Naive B cell (primary cell): ENCODE measurements at places on chromosomes 12 and 14.

GRCh38 chr12:124440841-124441381, 126.5 kb downstream of the NCOR2 start:
- H3K27me3 ChIP-seq: no peaks in the 10 kb centered on the region
- H3K4me3 ChIP-seq: no peak overlapping the region
- DNase-seq: no peak
- peaks cover 16% of the 10 kb centered on the region for H3K36me3 ChIP-seq

- DNase-seq: peak; percentile 66
- peaks cover 27% of the 10 kb centered on the region for H3K4me1 ChIP-seq
- H3K27ac ChIP-seq: no peak overlapping the region
- H3K27me3 ChIP-seq: no peaks in the 10 kb centered on the region
- H3K36me3 ChIP-seq: no peaks in the 10 kb centered on the region
Observed at GRCh38 chr14:49861699-49862088, 9.1 kb upstream of the NEMF start.

- H3K4me1 ChIP-seq: no peaks in the 10 kb centered on the region
- DNase-seq: no peak
- H3K27ac ChIP-seq: no peak overlapping the region
- H3K27me3 ChIP-seq: peaks cover 4% of the 10 kb centered on the region
Observed at GRCh38 chr12:11943919-11944700, 126.6 kb upstream of the BCL2L14 start.

- no peak overlapping the region for H3K27ac ChIP-seq
- H3K4me1 ChIP-seq: no peaks in the 10 kb centered on the region
- no peak for DNase-seq
- H3K27me3 ChIP-seq: no peaks in the 10 kb centered on the region
- no peaks in the 10 kb centered on the region for H3K36me3 ChIP-seq
Observed at GRCh38 chr12:80894179-80894578, 43.6 kb downstream of the LIN7A start.

GRCh38 chr14:24911324-24912109, 138.4 kb downstream of the STXBP6 start:
- H3K36me3 ChIP-seq: no peaks in the 10 kb centered on the region
- no peak for DNase-seq
- no peak overlapping the region for H3K4me3 ChIP-seq
- no peak overlapping the region for H3K27ac ChIP-seq
- H3K27me3 ChIP-seq: peaks cover 33% of the 10 kb centered on the region
- H3K4me1 ChIP-seq: no peaks in the 10 kb centered on the region

GRCh38 chr12:19307451-19307850, 131.8 kb upstream of the AEBP2 start:
- no peaks in the 10 kb centered on the region for H3K36me3 ChIP-seq
- H3K27me3 ChIP-seq: no peaks in the 10 kb centered on the region
- H3K27ac ChIP-seq: no peak overlapping the region

- H3K4me3 ChIP-seq: no peak overlapping the region
- peak overlapping the region; percentile 4 for H3K27ac ChIP-seq
- H3K27me3 ChIP-seq: no peaks in the 10 kb centered on the region
- peaks cover 9% of the 10 kb centered on the region for H3K36me3 ChIP-seq
- H3K4me1 ChIP-seq: peaks cover 32% of the 10 kb centered on the region
Observed at GRCh38 chr12:47237751-47238211, 158.0 kb upstream of the AMIGO2 start.

- no peak overlapping the region for H3K4me3 ChIP-seq
- H3K36me3 ChIP-seq: peaks cover 10% of the 10 kb centered on the region
- DNase-seq: no peak
Observed at GRCh38 chr12:1936406-1937320, 18.2 kb upstream of the CACNA2D4 start.

GRCh38 chr12:69633061-69633460, 22.4 kb upstream of the LRRC10 start:
- H3K27ac ChIP-seq: no peak overlapping the region
- no peak overlapping the region for H3K4me3 ChIP-seq
- no peak for DNase-seq
- H3K36me3 ChIP-seq: no peaks in the 10 kb centered on the region
- H3K27me3 ChIP-seq: no peaks in the 10 kb centered on the region

- peaks cover 22% of the 10 kb centered on the region for H3K4me1 ChIP-seq
- no peak for DNase-seq
- no peaks in the 10 kb centered on the region for H3K36me3 ChIP-seq
- H3K27me3 ChIP-seq: no peaks in the 10 kb centered on the region
- no peak overlapping the region for H3K27ac ChIP-seq
Observed at GRCh38 chr14:61609884-61610283, 85.4 kb upstream of the HIF1A start.

- H3K27me3 ChIP-seq: no peaks in the 10 kb centered on the region
- H3K36me3 ChIP-seq: no peaks in the 10 kb centered on the region
- no peak overlapping the region for H3K4me3 ChIP-seq
- H3K4me1 ChIP-seq: no peaks in the 10 kb centered on the region
- DNase-seq: no peak
Observed at GRCh38 chr12:68580911-68581310, 29.8 kb upstream of the RAP1B start.

GRCh38 chr12:124131659-124132058, 158.6 kb downstream of the ZNF664 start:
- H3K36me3 ChIP-seq: no peaks in the 10 kb centered on the region
- H3K27ac ChIP-seq: no peak overlapping the region
- no peaks in the 10 kb centered on the region for H3K4me1 ChIP-seq
- H3K27me3 ChIP-seq: no peaks in the 10 kb centered on the region

DNA sequence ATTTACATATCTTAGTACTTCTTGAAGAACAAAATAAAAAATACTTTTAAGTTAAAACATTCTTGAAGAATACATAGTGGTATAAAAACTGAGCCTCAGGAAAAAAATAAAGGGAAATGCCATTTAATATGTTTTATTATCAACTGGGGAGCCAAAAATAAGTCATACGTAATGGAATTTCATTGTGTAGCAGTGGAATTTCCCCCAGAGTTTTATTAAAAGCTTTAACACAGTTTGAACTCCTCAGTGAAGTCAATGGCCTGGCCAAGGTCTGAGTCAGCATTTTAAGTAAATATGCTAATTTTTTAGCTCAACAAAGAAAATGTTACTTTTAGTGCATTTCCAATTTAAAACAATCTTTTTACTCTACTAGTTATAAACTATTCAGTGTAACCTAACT, 350.1 kb upstream of the ATP2B1 start:
- no peak overlapping the region for H3K27ac ChIP-seq
- no peak overlapping the region for H3K4me3 ChIP-seq
- H3K36me3 ChIP-seq: no peaks in the 10 kb centered on the region
- H3K27me3 ChIP-seq: no peaks in the 10 kb centered on the region
- H3K4me1 ChIP-seq: no peaks in the 10 kb centered on the region

DNA sequence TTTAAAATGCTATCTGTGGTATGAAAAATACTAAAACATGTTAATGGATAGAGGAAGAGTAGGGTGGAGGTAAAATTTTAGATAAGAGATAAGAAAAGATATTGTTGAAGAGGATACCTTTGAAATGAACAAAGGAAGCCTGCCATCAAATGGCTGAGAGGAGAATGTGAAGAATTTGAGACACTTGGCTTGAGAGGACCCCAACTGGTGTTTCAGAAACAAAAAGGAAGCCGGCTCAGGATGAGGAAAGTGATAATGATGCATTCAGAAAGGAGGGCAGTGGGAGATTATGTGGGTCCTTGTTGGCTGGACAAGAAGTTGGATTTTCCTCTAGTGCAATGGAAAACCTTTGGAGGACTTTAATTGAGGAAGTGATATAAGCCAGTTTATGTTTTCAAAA, 264.4 kb downstream of the DUSP6 start:
- H3K4me1 ChIP-seq: peaks cover 5% of the 10 kb centered on the region
- H3K27ac ChIP-seq: no peak overlapping the region
- H3K27me3 ChIP-seq: no peaks in the 10 kb centered on the region
- no peaks in the 10 kb centered on the region for H3K36me3 ChIP-seq
- DNase-seq: no peak

DNA sequence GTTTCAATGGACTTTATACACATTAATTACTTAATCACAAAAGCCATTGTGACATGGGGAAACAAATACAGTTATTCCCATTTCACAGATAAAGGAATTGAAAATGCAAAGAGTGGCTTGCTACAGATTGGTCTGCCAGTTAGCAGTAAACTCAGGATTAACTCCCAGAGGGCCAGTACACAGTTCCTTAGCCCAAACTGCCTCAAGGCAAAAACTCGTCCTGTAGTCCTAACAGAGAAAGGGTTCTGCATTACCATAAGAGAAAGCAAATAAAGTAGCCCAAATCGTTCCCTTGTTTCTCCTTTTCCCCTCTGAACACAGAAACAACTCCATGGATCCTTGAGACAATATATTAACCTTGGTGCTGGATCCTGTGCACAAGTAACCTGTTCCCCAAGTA, 274.4 kb downstream of the LRIG3 start:
- no peak overlapping the region for H3K4me3 ChIP-seq
- H3K27ac ChIP-seq: no peak overlapping the region
- no peak for DNase-seq
- no peaks in the 10 kb centered on the region for H3K4me1 ChIP-seq
- no peaks in the 10 kb centered on the region for H3K36me3 ChIP-seq

GRCh38 chr12:47811581-47812484, 7.9 kb downstream of the HDAC7 start:
- H3K27me3 ChIP-seq: no peaks in the 10 kb centered on the region
- DNase-seq: peak; percentile 42
- peak overlapping the region; percentile 99 for H3K27ac ChIP-seq
- no peaks in the 10 kb centered on the region for H3K36me3 ChIP-seq

- H3K27ac ChIP-seq: no peak overlapping the region
- H3K36me3 ChIP-seq: no peaks in the 10 kb centered on the region
- no peaks in the 10 kb centered on the region for H3K27me3 ChIP-seq
- H3K4me3 ChIP-seq: peak overlapping the region; percentile 94
Observed at GRCh38 chr14:104794099-104794498, 1.4 kb downstream of the AKT1 start.

- no peaks in the 10 kb centered on the region for H3K36me3 ChIP-seq
- peaks cover 2% of the 10 kb centered on the region for H3K4me1 ChIP-seq
- no peak for DNase-seq
Observed at GRCh38 chr14:73264080-73264884, 27.0 kb downstream of the PAPLN start.

DNA sequence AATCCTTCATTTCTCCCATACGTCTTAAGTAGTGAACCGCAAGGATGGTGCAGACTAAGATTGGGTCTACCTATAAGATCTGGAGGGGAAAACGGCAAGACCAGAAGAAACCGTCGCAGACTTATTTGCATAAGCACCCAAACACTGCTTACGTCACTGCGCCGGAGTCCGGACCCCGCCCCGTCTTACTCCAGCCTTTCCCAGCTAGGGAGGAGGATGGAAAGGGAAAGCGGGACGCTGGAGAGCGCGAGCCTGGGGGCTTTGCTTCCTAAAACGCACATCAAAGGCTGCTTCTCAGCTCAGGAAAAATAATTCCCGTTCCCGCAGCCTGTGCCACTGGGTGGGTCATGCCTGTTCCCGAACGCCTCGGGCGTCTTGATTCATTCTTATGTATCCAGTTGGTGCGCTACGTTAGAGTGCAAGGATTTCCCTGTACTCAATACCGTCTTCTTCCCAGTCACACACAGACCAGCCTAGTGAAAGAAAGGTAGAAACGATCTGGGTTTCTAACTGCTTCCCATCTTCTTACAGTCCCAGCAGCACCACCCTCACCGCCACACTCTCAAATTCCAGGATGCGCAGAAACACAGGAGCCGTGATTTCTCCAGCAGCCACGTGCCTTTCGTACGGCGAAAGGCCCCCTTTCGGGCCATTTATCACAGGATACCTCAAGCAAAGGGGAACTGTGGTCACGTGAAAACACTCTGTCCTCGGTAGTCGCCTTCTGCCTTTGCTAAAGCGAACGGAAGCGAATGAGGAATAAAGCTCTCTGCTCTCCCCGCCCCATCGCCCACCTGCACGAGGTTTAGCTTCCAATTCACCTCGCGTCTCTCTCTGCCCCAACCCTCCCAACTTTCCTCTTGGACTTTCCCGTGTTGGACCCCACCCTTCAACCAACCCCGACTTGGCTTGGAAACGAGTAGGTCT, 1.1 kb downstream of the SLC6A15 start:
- H3K27me3 ChIP-seq: peaks cover 27% of the 10 kb centered on the region
- H3K4me1 ChIP-seq: peaks cover 2% of the 10 kb centered on the region
- H3K36me3 ChIP-seq: no peaks in the 10 kb centered on the region
- peak overlapping the region; percentile 28 for H3K27ac ChIP-seq
- H3K4me3 ChIP-seq: peak overlapping the region; percentile 81
- DNase-seq: no peak

GRCh38 chr14:58878439-58879139, 240.8 kb downstream of the DACT1 start:
- no peaks in the 10 kb centered on the region for H3K36me3 ChIP-seq
- DNase-seq: no peak
- H3K4me3 ChIP-seq: no peak overlapping the region
- no peaks in the 10 kb centered on the region for H3K4me1 ChIP-seq
- no peaks in the 10 kb centered on the region for H3K27me3 ChIP-seq

DNA sequence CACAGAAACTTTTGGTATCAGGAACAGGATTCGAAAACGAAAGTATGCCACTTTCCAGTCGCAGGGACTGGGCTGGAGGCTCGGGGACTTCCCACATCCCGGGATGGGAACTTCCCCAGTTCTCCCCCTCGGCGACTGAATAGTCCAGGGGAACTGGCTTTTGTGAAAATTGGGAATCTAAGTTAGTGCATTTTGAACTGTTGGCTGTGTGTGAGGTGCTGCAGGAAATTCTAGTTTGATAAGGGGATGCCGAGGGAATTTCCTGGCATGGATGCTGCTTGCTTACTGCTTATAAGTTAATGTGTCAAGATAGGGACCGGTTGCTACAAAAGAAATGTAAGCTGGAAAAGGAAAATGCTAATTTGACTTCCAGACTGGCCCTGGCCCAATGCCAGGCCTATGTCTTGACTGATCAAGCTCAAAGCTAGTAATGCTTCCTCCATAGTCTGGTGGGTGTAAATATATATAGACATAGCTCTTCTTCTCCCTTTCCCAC, 73.4 kb upstream of the EIF5 start:
- no peak overlapping the region for H3K4me3 ChIP-seq
- H3K27ac ChIP-seq: no peak overlapping the region
- H3K36me3 ChIP-seq: no peaks in the 10 kb centered on the region
- H3K4me1 ChIP-seq: peaks cover 10% of the 10 kb centered on the region
- DNase-seq: no peak

DNA sequence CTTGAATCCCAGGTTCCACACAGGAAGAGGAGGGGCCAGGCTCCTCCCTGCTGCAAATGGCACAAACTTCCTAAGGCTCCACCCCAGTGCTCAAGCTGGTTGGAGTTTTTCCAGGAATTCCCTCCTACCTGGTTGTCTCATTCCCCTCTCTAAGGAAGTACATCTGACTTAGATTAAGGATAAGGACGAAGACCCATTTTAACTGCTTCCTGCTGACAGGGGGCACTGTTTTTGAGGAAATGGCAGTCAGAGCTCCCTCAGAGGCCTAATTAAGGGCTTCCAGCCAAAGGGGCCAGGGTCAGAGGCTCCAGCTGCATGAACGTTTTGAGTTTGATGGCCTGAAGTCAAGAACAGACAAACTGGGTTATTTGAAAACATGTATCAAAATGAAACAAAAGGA, 1084.7 kb downstream of the SLC6A15 start:
- no peak overlapping the region for H3K4me3 ChIP-seq
- no peak overlapping the region for H3K27ac ChIP-seq
- H3K36me3 ChIP-seq: no peaks in the 10 kb centered on the region
- no peaks in the 10 kb centered on the region for H3K4me1 ChIP-seq
